H9 (cell line): ENCODE measurements at places on chromosomes 1 and 21.

GRCh38 chr1:226617109-226617508, 68.5 kb downstream of the STUM start:
- DNase-seq: no peak

- DNase-seq: peak; percentile 59
These were observed 100.7 kb downstream of the BARHL2 start for GRCh38 chr1:90616395-90616794.

DNA sequence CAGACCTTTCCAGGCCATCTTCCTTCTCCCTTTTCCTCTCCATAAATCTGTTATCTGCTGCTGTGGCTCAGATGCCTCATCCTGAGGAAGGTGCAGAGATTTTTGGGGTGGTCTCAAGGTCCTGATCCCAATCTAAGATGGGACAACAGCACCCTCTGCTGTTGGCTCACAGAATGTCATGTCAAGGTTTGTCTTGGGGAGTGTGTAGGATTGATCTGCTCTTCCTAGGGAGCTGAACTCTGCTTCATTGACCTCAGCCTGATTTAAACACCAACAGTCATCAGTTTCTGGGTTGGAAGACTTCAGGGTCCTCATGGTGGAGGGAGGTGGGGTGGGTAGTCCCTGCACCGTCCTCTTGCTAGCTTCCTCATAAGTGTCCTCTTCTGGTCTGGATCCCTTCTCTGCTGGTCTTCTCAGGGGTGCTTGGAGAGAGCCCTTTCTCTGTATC, 62.8 kb upstream of the LAX1 start:
- DNase-seq: peak; percentile 66

DNA sequence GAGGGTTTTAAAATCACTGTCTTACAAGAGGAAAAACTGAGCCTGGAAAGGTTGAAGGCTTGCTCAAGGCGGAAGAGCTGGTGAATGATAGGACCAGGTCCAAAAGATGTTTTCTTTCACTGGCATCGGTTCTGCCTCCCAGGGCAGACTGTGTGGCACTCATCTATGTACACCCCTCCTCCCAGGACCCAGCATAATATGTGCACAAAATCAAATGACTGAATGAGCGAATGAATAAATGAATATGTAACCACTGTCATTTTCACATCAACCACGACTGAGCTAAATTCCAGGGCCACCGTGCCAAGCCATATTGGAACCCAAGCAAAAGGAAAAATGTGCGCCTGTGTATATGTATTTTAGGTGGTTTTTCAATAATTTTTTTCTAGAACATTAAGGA, 99.3 kb upstream of the ZBTB40 start:
- no peak for DNase-seq

DNA sequence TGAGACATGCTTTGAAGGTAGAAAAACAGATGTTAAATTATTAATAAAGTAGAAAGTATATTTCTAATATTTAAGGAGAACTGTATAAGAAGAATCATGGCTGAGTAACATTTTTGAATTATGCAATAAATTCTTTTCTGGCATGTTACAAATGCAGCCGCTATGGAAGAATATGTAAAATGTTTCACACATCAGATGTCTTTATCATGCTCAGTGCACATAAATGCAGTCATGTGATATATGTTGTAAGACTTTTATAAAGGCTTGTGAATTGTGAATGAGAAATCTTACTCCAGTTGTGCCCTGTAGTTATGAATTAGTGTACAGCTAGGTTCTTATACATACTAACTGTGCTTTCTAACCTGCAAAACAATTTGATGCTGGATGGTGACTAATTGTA, 53.5 kb downstream of the LRRC8B start:
- no peak for DNase-seq

GRCh38 chr21:25911730-25912401, 177.1 kb downstream of the GABPA start:
- no peak for DNase-seq

- no peak for DNase-seq
These were observed 85.5 kb upstream of the CACNA1E start for GRCh38 chr1:181397845-181398244.

- DNase-seq: no peak
These were observed 73.5 kb downstream of the RPS6KC1 start for GRCh38 chr1:213124590-213124989.
